ENCODE measurements at places on chromosomes 4 and X.

DNA sequence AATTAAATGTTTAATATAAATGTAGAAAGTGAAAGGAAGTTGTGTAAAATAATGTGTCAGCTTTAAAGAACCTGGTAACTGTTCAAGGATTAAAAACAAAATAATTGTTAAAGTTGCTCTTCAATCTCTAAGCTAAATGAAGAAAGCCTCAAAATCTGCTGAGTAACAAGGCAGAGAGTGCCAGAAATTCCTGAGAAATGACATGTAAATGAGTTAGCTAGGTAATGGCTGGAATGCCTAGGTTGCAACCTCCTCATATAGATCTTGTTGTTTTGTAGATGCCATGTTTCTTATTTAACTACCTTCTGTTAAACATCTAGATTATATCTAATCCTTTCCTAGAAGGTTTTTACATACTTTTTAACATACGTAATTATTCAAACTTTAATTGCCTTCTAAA is 763.6 kb upstream of the AGA start:
- peak; percentile 32 for DNase-seq

GRCh38 chr4:119261986-119262385 is 49.5 kb downstream of the USP53 start:
- DNase-seq: no peak

GRCh38 chr4:138320030-138320429 is 77.9 kb upstream of the SLC7A11 start:
- no peak for DNase-seq

DNA sequence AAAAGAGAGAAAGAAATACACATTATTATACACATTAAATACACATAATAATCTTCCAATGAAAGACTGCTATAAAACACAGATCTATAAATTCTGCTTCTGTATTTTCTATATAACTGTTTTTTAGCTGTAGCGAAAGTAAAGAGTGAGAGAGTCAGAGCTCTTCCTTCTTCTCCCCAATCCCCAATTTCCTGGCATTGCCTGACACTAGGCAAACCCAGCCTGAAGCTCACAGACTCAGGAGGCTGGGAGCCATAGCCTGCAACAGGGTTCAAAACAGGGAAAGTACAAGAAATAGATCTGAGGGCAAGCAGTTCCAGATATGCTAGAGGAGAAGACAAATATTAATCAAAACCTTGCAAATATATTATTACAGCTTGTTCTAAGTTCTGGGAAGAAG is 201.6 kb downstream of the HNRNPD start:
- no peak for DNase-seq

- peak; percentile 43 for DNase-seq
Observed at GRCh38 chr4:175536852-175537453, 275.1 kb downstream of the GPM6A start.

DNA sequence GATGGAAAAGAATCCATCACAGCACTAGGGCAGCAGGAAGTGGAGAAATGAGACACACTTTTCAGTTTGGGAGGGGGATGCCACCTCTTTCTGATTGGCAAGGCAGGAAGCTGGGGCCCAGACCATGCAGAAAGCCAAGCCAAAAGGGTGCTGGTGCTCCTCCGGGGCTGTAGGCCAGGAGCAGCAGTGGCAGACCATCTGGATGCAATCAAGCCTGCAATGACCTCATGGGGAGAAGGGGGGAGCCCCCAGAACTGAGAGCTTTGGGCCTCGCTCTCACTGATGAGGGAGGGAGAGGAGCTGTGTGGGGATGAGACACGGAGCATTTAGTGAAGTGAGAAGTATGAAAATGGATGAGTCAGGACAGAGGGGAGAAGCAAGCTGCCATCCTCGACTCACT is 141.3 kb upstream of the NALF2 start:
- DNase-seq: peak; percentile 76

DNA sequence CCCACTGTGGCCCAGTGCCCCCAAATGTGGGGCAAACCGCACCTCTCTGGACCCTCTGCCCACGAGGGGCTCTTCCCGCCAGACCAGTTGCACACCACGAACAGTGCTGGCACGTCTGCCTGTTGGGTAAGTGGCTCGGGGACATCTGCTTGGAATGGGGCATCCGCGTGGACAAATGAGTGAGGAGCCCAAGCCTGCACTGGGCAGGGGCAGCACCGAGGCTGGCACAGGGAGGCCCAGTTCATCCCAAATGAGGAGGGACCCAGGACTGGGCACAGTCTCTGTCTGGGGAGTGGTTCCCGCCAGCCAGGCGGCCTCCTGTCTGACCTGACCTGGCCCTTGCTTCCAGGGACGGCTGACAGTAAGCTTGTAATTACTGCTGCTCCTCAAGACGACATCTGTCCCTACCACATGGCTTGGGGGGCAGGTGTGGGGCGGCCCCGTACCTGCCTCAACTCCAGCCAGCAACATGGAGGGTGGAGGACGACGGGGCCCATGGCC is 3.2 kb downstream of the SPON2 start:
- no peak for DNase-seq

DNA sequence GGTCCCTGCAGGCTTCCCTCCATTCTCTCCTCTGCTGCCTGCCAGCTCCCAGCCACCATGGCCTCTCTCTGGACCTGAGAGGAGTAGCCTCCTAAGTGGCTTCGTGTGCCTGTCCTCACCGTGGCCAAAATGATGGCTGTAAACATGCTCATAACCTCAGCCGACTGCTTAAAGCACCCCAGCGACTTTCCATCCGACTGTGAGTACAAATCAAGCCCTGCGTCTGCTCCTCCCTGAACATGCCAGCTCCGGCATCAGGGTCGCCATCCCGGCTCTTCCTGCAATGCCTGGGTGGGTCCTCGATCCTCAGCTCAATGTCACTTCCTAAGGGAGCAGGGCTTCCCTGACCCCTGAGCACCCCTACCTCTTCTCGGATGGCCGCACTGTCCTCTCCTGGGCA is 3.3 kb upstream of the SORCS2 start:
- no peak for DNase-seq

GRCh38 chr4:140186651-140187315 is 32.8 kb upstream of the MAML3 start:
- DNase-seq: no peak

- no peak for DNase-seq
Observed at GRCh38 chrX:129606918-129607317, 47.8 kb downstream of the APLN start.

DNA sequence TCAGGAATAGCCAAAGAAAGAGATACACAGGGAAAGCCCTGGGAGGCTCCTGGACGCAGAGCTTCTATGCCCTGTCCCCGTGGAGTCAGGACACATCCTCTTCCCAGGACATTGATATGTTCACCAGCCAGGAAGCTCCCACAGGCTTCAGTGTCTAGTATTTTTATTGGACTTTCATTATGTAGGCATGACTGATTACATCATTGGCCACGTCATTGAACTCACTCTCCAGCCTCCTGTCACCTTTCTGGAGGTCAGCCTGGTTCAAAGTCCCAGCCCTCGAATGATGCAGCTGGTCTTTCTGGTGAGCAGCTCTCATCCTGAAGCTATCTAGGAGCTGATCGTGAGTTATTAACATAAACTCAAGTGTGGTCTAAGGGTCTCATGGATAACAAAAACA is 104.1 kb downstream of the CPEB2 start:
- DNase-seq: no peak

DNA sequence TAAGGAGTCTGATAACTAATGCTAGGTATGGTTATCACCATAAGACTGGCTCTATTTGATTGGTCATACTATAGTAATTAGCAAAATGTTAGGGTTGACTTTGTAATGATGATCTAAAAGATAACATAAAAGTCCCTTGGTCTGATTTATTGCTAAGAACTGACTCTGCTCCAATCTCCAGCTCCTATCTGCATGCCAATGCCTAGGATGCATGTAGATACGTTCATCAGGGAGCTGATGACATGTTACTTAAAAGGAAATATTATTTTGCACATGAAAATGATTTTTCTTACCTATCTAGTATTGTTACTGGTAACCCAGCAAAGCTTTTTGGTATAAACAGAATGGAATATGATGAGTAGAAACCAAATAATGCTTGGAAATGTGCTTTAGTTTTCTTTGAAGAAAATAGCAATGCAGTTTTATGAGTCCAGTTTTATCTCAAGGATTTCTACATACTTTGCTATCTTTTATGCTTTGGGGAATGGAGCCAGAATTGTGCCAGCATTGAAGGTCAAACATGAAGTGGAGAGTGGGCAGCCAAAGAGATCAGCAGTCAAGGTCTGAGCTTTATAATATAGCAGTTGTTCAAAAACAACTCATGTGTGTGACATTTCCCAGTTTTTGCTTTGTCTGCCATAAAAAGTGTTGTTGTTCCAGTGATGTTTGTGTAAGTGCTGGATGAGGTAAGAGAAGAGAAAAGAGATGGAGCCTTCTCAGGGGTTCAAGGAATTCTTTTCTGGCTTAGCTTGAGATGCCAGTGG is 121.0 kb downstream of the ARHGAP24 start:
- DNase-seq: no peak

DNA sequence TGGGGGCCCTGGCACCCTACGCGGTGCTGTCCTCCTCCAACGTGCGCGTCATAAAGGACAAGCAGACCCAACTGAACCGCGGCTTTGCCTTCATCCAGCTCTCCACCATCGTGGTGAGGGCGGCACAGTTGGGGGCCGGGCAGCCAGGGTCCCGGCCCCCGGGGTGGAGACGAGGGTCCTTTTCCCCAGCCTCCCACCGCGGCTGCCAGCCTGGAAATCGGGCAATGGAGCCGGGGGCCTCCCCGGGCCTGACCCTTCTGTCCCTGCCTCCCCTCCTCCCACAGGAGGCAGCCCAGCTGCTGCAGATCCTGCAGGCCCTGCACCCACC is 13.7 kb upstream of the UBA1 start:
- DNase-seq: no peak

- no peak for DNase-seq
Observed at GRCh38 chr4:20151436-20151835, 100.3 kb upstream of the SLIT2 start.

- peak; percentile 10 for DNase-seq
Observed at GRCh38 chrX:118459494-118459893, 36.1 kb upstream of the DOCK11 start.

DNA sequence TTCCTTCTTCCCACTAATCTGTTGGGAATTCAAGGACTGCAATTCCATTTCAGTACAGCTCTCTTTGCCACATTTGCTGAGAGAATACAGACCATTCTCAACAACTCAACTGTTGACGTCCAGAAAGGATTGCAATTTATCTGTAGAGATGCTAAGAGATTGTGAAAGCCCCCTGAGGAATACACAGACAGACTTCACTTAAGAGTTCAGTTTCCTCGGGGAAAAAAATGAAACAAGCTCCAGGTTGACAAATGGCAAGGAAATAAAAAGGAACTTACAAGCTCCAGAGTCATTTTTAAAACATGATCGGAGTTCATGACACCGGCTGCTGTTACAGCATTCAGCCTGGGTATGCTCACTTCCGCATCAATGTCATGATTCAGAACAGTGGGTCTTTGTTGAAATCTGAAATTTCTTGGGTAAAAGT is 13.8 kb downstream of the TLR10 start:
- no peak for DNase-seq

DNA sequence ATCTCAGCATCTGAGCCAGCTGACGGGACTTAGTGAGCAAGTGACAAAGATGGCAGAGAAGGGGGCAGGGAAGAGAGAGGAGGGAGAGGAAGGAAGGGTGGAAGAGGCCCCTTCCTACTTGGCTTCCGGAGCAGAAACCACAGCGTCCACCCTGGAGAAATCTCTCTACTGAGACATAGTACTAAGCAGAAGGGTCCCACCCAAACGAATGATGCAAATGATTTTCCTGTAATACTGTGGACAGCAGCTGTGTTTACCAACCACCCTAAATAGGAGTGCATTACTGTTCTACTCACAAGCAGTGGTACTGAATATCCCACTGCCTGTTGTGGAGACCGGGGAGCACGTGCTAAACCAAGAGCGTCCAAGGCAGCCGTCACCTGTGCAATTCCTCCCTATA is 29.4 kb downstream of the DTHD1 start:
- no peak for DNase-seq

- no peak for DNase-seq
Observed at GRCh38 chr4:8559011-8559410, 21.2 kb upstream of the GPR78 start.

GRCh38 chrX:69317721-69318120 is 152.5 kb upstream of the PJA1 start:
- no peak for DNase-seq

DNA sequence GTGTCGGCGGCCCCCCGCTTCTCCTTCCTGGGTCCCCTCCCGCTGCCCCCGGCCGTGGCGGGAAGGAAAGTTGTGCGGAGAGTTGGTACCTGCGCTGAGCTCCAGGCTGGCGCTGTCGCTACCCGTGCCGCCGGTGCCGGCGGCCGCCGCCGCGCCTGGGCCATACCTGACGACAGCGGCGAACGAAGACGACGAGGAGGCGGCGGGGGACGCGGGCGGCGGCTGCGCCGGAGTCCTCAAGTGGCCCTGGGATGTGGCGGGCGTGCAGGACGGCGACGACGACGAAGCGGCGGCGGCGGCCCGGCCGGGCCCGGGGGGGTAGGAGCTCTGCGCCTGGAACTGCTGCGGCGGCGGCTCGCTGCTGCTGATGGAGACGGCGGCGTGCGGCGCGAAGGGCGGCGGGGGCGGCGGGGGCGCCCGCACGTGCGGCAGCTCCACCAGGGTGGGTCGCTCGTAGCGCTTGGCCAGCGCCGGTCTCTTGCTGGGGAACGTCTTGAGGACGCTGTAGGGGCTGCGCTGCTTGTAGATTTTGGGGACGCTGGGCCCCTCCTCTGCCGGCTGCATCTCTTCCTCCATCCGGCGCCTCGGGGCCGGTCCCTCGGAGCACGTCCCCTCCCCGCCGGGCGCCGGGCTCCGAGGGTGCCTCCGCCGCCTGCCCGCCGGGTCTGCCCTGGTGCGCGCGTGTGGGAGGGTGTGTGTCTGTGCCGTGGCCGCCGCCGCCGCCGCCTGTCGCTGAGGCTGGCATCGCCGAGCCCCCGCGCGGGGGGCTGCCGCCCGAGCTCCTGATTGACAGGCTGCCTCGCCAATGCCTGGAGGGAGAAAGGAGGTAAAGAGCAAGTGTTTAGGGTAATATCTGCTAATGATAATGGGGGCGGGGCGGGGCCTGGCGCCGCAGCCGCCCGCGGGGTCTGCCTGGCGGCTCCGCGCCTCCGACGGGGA is 618 bp downstream of the BEND4 start:
- DNase-seq: no peak

DNA sequence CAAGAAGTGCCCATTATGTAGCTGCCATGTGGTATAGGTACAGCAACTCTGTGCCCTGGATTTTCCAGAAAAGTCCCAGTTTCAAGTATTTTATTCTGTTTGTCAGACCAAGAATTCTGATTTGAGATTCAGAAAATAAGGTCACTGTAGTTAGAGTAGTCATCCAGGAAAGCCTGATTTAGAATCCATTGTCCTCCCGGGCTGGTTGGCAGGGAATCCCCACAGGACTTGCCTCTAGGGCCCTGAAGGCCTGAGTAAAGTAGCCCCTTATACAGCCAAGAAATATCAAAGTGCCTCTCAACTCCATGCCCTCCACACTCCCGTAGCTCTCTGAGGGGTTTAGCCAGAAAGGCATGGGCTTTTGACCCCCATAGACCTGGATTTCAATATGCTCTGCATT is 36.3 kb downstream of the RTL5 start:
- no peak for DNase-seq
